ENCODE measurements at places on chromosomes 3 and 15.

- no peak for DNase-seq
These were observed 195.9 kb upstream of the ICE2 start for GRCh38 chr15:60674704-60675395.

GRCh38 chr3:148975248-148975647 is 16.1 kb upstream of the GYG1 start:
- DNase-seq, result no peak

GRCh38 chr3:41053220-41053619 is 146.1 kb upstream of the CTNNB1 start:
- DNase-seq, result no peak

- DNase-seq, result no peak
These were observed 5.8 kb upstream of the PSTPIP1 start for GRCh38 chr15:76988867-76989780.

- DNase-seq, result no peak
These were observed 7.0 kb upstream of the PRKCD start for GRCh38 chr3:53153980-53154379.

DNA sequence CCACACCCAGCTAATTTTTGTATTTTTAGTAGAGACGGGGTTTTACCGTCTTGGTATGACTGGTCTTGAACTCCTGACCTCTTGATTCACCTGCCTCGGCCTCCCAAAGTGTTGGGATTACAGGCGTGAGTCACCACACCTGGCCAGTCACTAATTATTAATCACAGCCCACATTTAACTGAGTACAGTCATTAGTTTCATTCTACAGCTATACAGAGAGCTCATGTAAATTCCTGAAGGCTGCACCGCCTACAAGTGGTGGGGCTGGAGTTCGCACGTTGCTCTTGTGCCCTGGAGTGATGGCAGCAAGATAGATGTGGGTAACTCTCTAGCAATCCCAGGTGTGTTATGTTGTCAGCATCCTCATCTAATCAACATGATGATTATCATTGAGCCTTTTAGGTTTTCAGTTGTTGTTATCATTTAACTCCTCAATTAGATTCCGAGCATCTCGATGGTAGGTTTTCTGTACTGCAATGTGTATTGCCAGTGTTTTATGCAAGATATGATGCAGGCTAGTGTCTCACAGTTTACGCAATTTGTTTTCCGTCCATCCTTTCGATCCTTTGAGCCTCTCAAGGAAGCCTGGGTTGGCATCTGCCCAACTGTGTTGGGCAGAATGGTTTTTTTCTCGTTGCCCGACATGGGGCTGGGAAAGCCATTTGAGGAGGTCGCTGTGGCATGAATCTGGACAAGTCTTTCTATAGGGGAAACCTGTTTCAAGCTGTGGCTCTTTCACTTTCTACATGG is 216.3 kb downstream of the LPP start:
- DNase-seq, result no peak

DNA sequence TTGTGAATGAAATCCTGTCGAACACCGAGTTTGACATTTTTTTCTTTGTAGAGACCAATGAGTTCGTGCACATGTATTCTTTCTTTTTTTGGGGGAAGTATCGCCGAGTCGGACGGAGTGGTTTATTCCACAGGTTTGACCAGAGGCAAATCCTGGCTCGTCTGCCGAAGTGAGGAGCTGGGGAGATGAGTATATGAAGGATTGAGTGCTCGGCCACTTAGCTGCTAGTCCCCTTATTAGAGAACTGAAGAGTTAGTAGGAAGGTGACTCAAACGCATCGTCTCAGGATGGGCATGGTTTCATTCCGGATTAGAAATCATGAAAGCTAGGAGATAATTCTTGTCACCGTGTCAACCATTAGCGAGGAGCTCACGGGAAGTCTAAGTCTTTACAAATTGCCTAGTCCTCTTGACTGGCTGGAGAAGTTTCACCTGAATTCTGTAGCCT is 154.7 kb upstream of the GOLIM4 start:
- no peak for DNase-seq

DNA sequence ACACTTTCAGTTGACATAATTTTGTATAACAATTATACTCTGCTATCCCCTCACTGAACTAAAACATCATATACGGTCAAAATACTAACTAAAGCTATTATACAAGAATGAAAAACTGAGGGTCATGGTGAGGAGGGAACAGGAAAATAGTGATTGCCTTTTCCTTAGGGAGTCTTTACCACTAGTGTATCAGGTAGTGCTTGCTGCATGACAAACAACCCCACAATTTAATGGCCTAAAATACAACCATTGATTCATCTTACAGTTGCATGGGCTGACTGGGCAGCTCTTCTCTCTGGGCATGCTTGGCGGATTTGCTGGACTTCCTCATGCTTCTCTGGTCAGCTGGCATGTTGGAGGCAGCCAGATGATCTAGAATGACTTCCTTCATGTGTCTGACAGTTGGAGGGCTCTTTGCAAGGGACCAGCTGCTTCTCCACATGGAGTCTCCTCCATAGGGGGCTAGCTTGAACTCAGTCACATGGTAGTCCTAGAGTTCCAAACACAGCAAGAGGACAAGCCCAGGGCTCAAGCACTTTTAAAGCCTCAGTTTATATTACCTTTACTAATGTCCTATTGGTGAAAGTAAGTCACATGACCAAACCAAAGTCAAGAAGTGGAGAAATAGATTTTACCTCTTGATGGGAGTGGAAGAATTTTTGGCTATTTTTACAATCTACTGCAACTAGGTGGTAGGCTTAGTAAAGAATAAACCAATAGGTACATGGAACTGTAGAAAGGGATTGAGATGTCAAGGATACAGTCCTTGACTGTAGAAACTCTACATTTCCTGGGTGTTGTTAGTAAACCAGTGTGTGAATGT is 18.8 kb downstream of the THAP10 start:
- DNase-seq, result no peak

GRCh38 chr15:41493902-41494189 is 172 bp downstream of the ITPKA start:
- DNase-seq, result no peak

DNA sequence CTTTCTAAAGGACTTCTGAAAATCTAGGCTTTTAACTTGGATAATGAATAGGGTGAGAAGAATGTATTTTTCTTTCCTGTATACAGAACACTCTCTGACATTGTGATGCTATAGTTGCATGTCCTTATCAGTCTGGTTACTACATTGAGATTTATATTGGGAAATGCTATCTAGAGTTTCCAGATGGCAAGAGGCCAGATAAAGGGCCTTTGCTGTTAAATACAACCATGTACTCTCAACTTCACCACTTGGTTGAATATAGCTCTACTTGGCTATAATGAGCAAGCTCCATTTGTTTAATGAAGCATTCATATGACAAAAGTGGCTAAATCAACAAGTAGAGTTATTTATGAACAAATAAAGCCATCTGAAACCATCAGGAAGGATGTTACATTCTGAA is 91.0 kb downstream of the IGSF11 start:
- DNase-seq, result no peak

- no peak for DNase-seq
These were observed 28.5 kb downstream of the XYLB start for GRCh38 chr3:38375072-38375471.

GRCh38 chr15:70322051-70322668 is 224.4 kb upstream of the TLE3 start:
- no peak for DNase-seq

GRCh38 chr3:55165704-55166405 is 238.0 kb upstream of the LRTM1 start:
- no peak for DNase-seq

DNA sequence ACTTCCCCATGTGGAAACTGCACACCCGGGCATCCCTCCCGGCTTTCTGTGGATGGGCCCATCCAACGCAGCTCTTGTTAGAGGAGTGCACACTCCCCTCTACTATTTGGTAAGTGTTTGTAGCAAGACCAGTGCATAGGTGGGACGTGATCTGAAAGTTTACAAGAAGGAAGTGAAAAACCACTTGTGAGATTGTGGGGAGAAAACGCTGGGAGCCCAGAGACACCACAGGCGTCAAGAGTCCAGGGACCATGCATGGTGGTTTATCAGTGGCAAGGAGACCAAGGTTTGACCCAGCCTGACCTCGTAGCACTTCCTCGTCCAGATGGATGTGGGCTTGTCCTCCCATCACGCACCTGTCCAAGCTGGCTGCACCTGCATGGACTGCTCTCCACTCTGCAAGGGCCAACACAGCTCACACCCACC is 51.6 kb downstream of the ATP10A start:
- DNase-seq, result no peak

DNA sequence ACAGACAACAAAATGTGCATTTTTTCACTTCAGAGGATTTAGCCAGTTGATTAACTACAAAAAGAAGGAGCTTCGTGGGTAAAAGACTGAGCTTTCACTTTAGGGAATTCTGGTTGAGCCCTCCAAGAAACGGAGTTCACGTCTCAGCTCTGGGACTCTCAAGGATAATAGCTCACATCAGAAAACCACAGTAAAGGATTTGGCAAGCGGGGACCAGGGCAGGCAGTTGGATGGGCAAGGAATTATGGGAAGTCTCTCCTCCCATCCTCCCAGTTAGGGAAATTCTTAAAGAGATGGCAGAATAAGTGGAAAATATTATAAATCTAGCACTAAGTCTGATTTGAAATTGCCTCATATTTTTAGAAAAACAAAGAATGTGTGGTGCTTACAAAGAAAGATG is 188.3 kb upstream of the EOMES start:
- no peak for DNase-seq

DNA sequence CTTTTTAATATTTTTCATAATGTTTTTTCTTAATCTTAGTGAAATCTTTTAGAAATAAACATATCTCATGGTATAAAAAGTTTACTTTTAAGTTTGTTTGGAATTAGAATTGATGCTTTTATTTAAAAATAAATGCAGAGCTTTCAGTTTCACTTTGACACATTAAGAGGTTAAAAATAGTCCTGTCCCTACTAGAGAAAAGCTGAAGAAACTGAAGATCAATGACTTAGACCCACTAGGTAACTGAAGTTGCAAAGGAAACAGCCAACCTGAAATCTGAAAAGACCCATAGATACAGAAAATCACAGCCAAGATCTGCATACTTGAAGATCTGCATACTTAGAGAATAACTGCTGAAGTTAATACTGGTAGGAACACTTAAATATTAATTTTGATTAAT is 237.6 kb downstream of the RAP2B start:
- no peak for DNase-seq

GRCh38 chr15:90154861-90155626 is 46.1 kb upstream of the SEMA4B start:
- DNase-seq, result no peak

GRCh38 chr3:195587406-195587805 is 3.7 kb upstream of the APOD start:
- DNase-seq, result no peak

- no peak for DNase-seq
These were observed 145.9 kb upstream of the AGTR1 start for GRCh38 chr3:148551767-148552260.

DNA sequence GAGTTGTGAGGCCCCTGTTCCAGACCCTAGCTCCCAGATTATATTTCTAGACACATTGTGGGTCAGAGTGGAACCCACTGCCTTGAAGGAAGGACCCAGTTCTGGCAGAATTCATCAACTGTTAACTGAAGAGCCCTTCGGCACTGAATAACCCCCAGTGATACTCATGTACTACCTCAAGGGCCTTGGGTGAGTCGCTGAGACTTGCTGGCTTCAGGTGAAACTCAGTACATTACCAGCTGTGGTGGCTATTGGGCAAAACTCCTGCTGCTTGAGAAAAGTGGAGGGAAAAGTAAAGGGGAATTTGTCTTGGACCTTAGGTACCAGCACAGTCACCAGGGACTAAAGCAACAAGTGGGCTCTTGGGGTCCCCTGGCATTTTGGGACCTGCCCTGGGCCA is 394.9 kb upstream of the EPHA3 start:
- DNase-seq, result no peak

DNA sequence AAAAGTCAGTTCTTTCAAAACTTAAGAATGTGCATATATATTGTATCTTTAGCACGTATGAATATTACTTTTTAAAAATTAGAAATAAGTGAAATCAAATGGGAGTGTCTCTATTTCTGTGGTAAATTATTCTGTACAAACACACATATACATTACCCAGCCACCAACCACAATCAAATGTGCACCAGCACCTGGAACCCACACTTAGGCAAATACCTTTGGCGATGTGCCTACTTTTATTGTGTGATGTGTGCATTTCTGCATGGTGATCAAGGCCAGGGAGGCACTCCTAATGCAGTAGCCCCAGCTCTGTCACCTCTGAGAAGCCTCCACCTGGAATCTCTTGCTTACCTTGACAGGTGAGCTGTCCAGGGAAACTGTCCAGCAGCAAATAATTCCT is 76.9 kb downstream of the PIK3R4 start:
- no peak for DNase-seq

- no peak for DNase-seq
These were observed 973 bp upstream of the ITPKA start for GRCh38 chr15:41492597-41493204.

- no peak for DNase-seq
These were observed 16.2 kb downstream of the FYCO1 start for GRCh38 chr3:45979378-45979777.

GRCh38 chr15:87777054-87777561 is 479.4 kb downstream of the NTRK3 start:
- no peak for DNase-seq

DNA sequence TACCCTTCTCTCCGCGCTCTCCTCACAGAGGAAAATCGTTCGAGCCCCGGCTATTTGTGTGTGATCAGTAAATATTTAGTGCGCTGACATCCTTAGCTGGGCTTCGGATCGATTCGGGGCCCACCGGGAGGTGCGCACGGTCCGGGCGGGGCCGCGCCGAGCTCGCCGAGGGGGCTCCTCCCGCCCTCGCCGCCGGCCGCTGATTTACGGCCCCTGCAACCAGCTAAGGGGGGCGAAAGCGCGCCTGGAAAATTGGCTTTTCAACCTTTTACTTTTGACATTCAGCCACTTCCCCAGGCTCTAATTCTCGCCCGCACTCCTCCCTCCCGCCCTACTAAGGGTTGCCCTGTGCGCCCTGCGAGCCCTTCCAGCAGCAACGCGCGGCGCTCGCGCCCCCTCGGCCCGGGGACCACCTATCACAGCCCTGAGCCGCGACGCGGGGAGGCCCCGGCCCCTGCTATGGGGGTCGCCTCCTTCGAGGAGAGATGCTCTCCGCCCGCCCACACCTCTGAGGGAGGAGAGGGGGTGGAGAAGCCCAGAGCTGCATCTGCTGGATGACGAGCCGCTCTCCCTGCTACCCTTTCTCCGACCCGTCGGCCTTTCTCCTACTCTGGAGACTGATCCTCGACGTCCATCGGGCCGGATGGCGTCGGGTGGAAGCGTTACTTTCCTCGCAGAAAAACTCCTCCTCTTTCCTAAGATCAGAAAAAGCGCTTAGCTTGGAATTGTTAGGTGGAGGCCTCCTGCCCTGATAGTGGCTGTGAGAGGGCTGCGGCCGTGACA is 7.8 kb upstream of the NR2F2 start:
- DNase-seq, result no peak

- no peak for DNase-seq
These were observed 126.8 kb upstream of the ARHGEF3 start for GRCh38 chr3:56928379-56929068.

- no peak for DNase-seq
These were observed 9.8 kb downstream of the VILL start for GRCh38 chr3:38000242-38000916.

- DNase-seq, result no peak
These were observed 14.3 kb downstream of the BHLHE40 start for GRCh38 chr3:4993276-4994143.
